Hepatocyte (in vitro differentiated cells): ENCODE measurements at places on chromosomes 2 and 18. TPM values are rescaled to one million over a fixed set of nuclear protein-coding genes. Genes with fewer than 3 reads are reported as not detected.

- no peak for DNase-seq
Observed at GRCh38 chr2:174108579-174108978, 139.8 kb downstream of the OLA1 start.

DNA sequence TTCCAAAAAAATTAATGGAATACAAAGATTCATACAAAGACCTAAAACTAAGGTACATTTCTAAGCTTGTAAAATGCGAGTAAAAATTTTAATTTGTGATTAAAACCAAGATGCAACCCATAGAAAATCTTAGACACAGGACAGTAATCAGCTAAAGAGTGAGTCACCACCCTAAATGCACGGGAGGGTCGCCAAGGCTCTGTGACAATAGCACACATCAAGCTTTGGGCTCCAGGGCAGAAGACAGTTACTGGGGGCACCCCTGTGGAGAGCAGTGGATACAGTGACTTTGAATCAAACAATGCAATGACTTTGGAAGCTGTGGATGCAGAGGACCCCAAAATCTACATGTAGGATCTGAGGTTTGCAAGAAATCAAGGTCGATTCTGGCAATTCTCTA lies 7.5 kb downstream of the FLACC1 start:
- no peak for DNase-seq

The CRYBA2 gene
- total RNA-seq = 0.90 TPM in 1 of 2 replicates, not detected in the other

- no peak for DNase-seq
Observed at GRCh38 chr18:51852681-51853080, 487.3 kb upstream of the DCC start.

The DLX2 gene
- 0.04 and 0.37 TPM in 2 replicates for total RNA-seq

The SERPINB11 gene
- total RNA-seq = not detected in 2 replicates

GRCh38 chr2:107094450-107094986 lies 208.6 kb upstream of the ST6GAL2 start:
- DNase-seq = no peak

The LRRC30 gene
- total RNA-seq = not detected in 2 replicates

GRCh38 chr2:58039170-58039611 lies 7.4 kb upstream of the VRK2 start:
- DNase-seq = no peak

GRCh38 chr18:55833543-55833942 lies 245.6 kb upstream of the TCF4 start:
- peak; percentile 60 for DNase-seq

The FAM124B gene
- total RNA-seq = 0.17 and 0.36 TPM in 2 replicates

The WDR43 gene
- total RNA-seq = 41.3 and 43.0 TPM in 2 replicates

DNA sequence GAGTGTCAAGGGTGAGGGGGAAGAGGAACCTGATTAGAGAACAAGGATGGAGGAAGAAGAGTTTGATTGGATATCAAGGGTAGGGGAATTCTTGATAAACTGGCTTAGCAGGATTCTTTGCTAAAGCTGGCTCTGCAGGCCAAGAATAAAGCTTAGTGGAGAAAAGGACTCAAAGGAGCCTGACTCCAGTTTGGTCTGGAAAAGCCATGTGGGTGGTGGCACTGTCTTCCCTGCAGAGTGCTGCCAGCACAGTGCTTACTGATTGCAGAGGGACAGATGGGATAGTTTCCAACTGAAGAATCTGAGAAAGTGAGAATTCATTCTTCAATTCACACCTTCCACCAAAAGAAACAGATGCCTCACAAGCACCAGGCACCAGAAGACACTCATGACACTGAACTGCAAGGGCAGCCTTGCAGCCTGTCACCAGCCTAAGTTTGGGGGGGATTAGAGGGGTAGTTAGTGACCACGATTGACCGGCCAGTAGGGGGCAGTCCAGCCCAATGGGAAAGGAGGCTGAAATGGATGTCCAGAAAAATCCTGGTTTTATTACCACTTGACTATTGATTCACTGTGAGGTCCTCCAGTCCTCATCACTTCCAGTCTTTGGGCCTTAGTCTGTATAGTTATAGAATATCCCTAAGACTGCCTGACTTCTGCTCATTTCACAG lies 334.5 kb downstream of the SMAD2 start:
- no peak for DNase-seq

The DNAJC5G gene
- not detected in 2 replicates for total RNA-seq

DNA sequence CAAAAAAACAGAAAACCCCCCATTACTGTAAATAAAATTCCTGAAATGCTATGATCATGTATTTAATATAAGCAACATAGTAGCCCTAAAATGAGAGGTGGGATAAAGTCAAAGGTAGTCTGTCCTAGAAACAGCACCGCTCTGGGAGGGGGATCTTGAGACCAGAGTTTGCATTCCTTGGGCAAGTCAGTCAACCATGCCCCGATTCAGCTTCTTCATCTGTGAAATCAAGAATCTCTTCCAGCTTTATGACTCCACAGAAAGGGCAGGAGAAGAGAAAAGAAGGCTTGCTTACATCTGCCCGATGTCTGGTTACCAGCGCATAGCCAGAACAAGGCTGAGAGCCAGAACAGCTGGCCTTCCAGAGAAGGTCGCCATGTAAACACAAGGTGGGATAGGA lies 2.1 kb upstream of the FBLN7 start:
- no peak for DNase-seq

DNA sequence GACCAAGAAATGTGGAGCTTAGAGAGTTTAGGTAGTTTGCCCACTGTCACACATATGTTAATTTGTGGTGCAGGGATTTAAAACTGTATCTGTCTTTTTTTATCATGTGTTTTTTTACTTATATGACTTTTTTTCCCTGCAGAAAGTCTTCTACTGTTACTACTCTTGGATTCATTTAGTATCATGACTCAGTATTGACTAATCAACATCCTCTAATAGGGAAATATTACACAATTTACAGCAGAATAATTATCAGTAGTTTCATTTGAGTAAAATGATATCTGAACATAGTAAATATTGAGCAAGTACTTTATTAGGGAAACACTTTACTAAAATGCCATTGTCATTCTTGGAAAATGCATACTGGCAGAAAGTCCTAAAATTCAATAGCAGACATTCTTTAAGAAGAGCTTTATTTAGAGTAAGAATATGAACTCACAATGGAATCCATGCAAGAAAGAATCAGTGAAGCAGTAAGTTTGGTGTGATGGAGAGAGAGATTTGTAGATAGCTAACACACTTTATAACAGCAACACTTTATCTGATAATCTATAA lies 425.9 kb upstream of the SLC8A1 start:
- DNase-seq = no peak

- DNase-seq = no peak
Observed at GRCh38 chr2:240107477-240107796, 28.7 kb downstream of the COPS9 start.

DNA sequence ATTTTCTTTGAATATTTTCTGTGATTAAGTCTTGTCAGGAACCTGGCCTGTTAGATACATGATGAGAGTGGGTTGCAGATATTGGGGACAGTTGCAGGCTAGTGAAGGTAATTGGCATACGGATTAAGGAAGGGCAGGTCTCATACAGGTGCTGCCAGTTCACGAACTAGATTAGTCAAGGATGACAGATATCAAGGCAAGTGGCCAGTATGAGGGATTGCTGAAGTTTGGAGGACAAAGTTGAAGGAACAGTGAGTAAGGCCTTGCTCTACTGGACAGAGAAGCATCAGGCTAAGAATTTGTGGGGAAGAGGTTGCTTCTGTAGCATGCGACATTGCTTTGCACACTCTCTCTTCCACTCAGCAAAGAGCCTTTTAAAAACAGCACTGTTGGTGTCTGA lies 12.8 kb upstream of the NCOA1 start:
- no peak for DNase-seq

The CCDC102B gene
- 3.7 and 5.4 TPM in 2 replicates for total RNA-seq

GRCh38 chr2:1685957-1686783 lies 58.1 kb downstream of the PXDN start:
- DNase-seq = no peak

The ANKRD30BL gene
- not detected in 2 replicates for total RNA-seq

GRCh38 chr2:30147196-30147714 lies 448 bp downstream of the YPEL5 start:
- DNase-seq = peak; percentile 65

DNA sequence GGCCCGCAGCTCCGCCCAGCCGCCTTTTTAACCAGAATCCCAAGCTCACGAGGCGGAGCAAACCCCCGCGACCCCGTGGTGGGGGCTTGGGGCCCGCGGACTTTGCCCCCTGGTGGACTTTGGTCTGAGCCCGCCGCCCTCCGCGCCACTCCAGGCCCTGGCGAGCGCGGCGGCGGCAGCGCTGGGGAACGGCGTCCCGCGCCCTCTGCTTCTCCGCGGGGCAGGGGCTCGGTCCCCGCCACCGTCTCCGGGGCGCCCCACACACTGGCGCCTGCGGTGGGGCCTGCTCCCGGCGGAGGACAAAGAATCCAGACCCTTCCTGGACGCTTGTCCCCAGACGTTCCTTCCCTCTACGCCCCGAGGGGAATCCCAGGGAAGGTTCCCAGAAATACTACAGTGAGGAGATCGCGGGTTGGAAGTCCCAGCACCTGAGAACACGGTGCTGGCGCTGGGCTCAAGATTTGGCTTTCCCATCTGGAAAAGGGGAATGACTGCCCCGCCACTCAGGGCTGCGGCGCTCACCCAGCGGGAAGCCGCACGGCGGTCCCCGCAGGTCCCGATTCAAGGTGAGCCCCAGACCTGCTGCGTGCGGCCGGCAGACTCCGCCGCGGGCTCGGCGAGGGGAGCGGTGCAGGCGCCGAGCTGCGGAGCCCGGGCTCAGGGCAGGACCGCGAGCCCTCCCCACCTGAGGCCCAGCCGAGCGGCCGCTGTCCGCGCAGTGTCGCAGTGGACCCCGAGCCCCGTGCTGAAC lies at the start of gene HAAO:
TSS of gene HAAO (minus strand) at position 1 of the 751 bp plus-strand sequence. CDS start 47 bp downstream, outside the sequence.
- peak; percentile 92 for DNase-seq

DNA sequence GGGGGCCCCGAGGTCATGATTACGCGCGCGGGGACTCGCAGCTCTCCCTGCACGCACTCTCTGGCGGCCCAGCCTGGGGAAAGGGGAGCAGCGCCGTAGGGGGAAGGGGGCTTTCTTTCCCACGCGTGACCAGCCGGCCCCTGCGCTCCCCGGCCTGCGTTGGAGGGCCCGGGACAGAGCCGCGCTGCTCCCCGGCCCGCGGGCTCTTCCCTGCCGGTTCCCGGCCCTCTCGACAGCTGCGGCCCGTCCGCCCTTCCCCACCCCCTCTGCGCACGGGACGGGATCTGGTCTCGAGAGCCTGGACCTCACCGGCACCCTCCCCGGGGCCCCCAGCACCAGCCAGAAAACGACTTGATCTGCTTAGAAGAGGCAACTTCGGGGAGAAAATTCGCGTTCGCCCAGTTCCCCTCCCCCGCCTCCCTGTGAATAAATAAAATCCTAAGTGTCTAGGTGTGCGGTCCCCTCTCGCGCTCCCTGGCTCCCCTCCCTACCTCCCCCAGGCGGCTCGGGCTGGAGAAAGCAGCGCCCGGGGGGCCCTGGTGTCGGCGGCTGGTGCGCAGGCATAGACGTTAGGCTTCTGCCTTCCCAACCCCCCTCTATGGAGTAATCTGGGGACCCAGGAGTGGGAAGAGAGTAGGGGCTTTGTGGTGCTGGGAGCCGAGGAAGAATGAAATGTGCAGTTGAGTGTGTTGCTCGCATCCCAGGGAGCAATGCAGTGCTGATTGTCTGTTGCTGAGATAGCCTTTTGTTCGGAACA lies 803 bp upstream of the FIGN start:
- peak; percentile 78 for DNase-seq

The NEUROD1 gene
- total RNA-seq = 0.60 and 1.3 TPM in 2 replicates

DNA sequence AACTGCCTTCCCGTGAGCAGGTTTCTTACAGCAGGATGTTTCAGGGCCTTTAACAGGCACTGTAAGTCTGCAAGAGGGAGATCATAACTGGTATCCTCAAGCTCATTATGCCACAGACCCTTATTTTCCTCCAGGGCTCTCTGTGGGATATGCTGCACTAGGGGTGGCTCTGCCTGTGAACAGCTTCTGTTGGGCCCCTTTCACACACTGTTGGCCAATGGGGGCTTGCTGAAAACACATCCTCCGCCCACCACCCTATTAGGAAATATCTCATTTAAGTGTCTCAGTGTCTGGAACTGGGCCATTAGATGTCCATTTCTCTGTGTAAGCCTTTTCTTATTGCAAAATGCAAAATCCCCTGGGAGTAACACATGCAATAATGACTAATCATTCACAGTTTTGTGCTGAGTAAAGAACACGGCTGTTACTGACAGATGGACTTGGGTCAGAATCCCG lies 414.3 kb upstream of the HS6ST1 start:
- DNase-seq = peak; percentile 73

DNA sequence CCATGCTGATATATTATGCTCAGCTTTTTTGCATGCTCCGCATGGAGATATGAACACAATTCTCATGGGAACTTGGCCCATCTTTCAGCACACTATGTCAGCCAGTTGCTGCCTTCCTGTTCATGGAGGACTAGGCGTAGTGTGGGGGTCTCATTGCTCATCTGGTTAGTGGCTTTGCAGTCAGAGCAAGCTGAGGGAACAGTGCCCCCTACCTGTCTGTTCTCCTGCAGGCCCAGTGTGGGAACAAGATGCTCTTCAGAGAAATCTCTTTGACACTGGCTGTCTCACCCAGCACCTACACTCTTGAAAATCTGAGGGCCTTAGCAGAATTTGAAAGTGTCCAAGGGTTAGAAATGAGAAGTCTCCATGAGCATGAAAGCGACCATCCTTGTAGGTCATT lies 47.1 kb downstream of the SPTBN1 start:
- DNase-seq = peak; percentile 32
